ENCODE measurements at places on chromosomes 6 and 20.

DNA sequence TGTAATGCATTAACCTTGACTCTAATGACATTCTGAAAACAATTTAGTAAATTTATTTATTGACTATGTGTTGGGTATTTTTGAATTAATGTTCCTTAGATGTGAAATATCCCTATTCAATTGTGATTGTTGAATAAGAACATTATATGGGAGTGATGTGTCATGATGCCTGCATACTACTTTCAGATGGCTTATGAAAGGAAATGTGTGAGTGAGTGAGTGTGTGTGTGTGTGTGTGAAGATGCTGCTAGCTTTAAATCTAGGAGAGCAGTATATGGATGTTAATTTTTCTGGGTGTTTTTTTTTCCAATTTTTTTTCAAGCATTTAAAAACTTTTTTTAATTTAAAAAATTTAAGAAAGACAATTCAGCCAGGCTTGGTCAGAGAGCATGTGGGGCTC lies 32.5 kb upstream of the NT5E start:
- no peak for DNase-seq

- peak; percentile 4 for DNase-seq
Observed at GRCh38 chr6:88238065-88238464, 71.9 kb upstream of the CNR1 start.

GRCh38 chr6:56891754-56892153 lies 63.2 kb upstream of the BEND6 start:
- DNase-seq = no peak

DNA sequence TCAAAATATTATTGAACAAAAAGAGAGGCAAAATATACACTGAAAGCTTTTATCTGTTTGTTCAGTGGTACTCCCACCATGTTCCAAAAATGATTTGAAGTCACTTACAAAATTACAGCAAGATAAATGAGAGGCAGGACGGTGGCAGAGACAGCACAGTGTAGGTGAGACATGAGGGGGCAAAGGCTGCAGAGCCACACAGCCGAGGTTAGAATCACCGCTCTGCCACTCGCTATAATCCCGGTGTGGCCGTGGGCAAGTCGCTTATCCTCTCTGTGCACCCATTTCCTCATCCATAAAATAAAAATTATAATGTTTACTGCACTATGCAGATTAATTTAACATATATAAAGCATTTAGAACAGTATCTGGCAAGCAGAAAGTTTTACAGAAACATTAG lies 140.1 kb upstream of the BEND6 start:
- no peak for DNase-seq

- no peak for DNase-seq
Observed at GRCh38 chr6:4510906-4511640, 265.1 kb upstream of the CDYL start.

DNA sequence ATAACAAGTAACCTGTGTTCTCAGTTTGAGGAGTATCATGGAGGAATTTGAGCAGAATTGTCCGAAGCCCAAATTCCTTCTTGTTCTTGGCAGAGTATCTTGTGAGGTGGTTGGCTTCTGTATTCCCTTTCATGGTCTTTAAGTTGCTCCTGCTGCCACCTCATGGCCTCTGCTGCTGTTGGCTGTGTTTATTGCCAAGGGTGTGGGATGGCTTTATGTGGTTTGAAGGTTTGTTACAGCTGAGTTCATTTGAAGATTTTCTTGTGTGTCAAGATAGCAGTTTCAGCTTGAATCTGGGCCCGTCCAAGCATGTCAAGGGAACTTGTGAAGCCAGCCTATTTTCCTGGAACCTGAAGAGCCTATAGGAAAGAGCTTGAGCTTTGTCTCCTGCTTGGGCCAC lies 20.2 kb upstream of the TTK start:
- peak; percentile 36 for DNase-seq

DNA sequence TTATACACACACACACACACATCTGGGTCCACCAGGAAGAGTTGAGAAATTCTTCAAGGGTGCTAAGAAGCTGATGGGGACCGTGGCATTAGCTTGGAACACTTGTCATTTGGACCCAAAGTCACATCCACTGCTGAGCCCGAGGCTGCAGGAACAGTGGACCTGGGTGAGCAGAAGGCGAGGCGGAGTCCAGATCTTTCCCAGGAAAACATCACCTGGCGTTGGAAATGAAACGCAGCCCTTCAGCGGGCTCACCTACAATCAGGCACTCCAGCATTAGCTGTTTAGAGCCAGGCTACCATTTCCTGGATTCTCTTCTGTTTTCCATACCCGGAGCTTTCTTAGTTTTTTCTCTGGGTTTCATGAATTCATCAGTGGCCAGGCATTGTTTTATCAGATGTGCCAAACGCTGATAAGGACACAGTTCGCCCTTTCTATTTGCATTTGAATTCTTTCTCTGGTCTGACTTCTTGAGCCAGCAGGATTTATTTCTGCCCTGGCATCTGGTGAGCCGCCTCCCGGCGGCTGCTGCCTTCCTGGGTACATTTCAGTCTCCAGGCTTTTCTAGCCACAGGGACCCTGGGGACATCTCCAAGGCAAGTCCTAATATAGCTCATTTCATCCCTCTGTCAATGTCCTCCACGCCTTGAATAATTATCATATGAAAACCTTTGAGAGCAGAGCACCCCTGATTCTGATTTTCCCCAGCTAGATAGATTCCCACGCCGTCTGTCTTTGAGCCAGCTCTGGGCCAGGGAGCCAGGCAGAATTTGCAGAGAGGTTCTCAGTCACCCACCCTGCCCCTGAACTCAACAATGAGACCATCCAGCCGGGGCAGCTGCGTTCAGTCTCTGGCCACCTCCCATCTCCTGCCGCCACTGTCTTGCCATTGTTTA lies 170.9 kb downstream of the TTLL2 start:
- DNase-seq = no peak

- no peak for DNase-seq
Observed at GRCh38 chr6:133314947-133315346, 73.8 kb downstream of the EYA4 start.

DNA sequence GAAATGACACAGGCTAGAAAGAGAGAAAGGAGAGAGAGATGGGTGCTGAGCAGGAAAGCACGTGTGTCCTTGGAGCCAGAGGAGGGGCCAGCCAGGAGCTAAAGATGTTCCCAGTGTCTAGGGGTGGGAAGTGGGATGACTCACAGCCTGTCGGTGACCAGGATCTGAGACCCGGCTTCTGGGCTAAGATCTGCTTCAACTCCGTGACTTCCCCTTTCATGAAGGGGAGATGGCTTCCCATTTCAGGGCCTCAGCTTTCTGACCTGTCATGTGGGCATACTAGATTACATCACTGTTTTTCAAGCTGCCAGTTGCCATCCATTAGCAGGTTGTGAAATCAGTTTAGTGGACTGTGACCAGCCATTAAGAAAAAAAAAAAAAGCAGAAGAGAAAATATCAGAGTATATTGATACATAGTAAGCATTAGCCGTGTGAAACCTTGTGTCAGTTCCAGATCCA lies 5.4 kb downstream of the TGM3 start:
- peak; percentile 31 for DNase-seq

DNA sequence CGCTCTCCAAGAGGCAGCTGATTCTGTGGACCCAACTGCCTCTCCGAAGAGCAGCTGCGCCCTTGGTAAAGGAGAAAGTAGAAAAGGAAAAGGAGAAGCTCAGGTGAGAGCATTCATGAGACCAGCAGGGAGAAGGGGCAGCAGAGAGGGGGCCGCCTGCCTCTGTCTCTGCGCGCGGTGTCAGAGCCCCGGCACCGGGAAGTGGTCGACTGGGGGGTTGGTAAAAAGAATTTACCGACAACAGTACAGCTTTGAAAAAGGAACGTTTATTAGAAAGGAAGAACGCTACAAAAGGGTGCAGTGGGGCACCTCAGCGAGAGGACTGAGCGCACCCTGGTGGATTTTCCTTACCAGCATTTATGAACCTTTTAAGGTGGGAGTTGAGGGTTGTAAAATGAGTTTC lies 61.9 kb downstream of the GPR6 start:
- DNase-seq = peak; percentile 45

DNA sequence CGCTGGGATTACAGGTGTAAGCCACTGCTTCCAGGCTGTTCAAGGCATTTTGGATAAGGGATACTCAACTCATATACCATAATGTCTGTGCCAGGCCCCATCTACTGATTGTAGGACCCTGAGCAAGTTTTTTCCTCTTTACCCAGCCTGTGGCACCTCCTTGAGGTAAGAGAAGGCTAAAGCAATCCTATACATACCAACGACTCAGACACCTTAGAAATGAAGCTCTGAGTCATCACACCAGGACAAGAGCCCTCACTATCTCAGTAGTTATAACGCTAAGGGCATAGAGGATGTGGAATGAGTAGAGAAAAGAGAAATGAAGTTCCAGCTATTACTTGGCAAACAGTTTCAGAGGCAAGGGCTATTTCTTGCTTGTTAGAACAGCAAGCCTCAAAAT lies 16.9 kb downstream of the NDRG3 start:
- peak; percentile 13 for DNase-seq

GRCh38 chr6:1255636-1256365 lies 56.1 kb upstream of the FOXQ1 start:
- DNase-seq = no peak

- no peak for DNase-seq
Observed at GRCh38 chr20:37997516-37997915, 35.7 kb downstream of the TTI1 start.

- no peak for DNase-seq
Observed at GRCh38 chr20:32784369-32785080, 22.3 kb downstream of the DNMT3B start.

DNA sequence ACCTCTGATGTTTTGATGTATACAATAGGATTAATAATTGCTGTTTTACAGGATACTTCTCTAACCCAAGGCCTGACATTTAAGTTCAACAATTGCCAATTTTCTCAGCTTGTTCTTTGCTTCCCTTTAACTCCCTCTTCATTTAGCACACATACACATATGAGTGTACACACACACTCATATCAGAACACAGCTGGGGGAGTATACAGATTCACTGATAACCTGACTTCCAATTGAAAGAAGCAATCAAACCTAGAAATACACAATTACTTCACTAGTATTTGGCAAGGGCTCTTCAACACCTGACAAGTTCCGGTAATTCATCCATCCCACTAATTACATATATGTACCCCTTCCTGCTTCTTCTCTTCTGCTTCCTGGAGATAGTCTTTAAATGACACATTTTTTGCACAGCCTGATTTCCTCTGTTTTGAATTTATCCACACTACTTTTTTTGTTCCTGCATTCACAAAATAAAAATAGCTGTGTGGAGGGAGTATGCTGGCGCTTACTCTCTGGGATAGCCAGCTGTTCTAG lies 11.2 kb downstream of the UST start:
- DNase-seq = no peak

DNA sequence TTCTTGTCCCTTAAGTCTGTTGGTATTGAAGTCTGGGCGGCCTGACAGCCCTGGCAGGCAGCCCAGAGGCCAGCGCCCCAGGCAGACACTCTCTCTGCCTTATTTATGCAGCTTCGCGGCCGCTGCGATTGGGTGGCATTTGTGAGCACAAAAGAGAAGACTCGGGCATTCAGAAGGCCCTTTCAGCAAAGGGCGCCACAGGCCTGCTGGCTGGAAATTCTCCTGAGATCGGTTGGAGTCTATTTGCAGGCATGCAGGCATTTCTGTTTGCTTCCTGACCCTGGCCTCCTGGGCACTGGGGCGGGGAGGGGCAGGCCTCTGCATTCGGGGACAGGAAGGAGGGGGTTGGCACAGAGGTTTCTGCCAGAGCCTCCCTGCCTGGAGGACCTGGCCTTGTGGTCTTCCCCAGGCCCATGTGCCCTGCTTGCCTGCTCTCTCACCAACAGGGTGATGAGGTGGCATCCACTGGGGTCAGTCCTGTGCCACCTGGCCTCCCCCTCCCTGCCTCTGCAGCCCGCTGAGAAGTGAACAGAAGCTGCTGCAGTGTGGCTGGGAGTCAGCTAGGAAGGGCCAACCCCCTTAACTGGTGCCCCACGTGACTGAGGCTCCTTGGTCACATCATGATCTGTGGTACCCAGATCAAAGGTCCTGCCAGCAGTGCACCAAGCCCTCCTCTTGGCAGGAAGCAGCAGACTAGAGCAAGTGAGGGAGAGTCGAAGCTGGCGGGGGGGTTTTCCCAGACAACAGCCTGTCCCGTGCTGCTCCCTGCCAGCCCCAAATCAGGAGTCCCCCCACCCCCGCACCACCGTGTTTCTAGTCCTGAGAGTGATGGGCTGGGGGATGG lies 16.6 kb upstream of the CCDC167 start:
- peak; percentile 95 for DNase-seq

DNA sequence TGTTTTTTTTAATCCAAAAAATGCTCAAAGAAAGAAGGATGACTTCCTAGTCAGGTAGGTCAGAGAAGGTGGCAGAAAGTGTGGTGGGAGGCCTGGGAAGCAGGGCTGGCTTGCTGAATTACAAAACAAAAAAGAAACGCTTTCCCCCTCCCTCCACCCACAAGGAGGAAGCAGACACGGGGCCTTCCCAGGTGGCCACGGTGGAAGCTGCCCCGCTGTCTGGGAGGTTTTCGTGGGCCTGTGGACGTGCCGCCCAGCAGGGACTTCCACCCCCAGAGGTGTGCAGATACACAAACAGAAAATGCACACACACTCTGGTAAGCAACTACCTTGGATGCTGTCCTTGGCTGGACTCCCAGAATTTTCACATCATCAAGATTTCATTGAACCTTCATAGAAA lies 198.2 kb upstream of the CDH4 start:
- no peak for DNase-seq

GRCh38 chr6:33914645-33915044 lies 110.8 kb upstream of the MLN start:
- peak; percentile 54 for DNase-seq

GRCh38 chr6:168678588-168678987 lies 237.6 kb downstream of the SMOC2 start:
- no peak for DNase-seq

GRCh38 chr20:7346562-7346961 lies 579.1 kb downstream of the BMP2 start:
- no peak for DNase-seq

DNA sequence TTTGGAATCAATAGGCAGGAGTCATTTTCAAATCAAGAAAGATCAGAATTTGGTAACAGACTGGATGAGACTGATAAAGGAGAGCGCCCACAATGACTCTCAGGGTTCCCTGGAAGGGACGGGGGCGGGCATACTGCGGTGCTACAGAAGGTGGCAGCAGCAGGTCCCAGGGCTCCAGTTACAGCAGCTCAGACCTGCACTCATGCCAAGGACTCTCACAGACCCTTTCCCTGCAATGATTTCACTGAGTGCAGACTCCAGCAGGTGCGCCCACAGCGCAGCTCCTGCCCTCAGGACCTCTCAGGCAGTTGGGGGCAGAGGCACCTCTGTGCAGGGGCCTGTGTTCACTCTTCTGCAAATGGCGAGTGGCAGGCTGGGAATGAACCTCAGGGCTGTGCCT lies 359.8 kb downstream of the ZFAND3 start:
- DNase-seq = no peak

DNA sequence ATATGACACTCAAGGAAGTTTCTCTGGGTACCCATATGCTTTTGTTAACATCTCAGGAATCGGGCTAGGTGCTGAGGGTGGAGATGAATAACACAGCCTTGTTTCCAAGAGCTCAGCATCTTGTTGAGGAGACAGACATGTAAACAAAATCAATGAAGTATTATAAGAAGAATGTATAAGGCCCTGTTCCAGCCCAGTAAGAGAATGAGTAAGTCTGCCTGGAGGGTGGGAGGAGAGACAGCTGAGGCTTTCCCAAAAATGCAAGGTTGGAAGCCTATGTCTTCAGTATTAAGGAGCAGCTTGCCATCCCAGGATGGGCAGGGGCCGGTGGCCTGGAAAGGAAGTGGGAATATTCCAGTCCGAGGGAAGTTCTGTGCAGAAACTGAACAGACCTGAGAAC lies 615.3 kb upstream of the BTBD3 start:
- DNase-seq = no peak

GRCh38 chr6:118207947-118208346 lies 300.9 kb downstream of the SLC35F1 start:
- no peak for DNase-seq

All from CD4-positive, alpha-beta T cell treated with Interleukin-10 for 1 hour (primary cell).